ENCODE measurements at places on chromosomes 5 and 9.

- DNase-seq = no peak
Observed at GRCh38 chr9:694403-695154, 146.9 kb upstream of the DMRT1 start.

GRCh38 chr9:114525513-114525912, 20.2 kb upstream of the WHRN start:
- DNase-seq = no peak

GRCh38 chr5:147485046-147485445, 24.8 kb downstream of the DPYSL3 start:
- no peak for DNase-seq

DNA sequence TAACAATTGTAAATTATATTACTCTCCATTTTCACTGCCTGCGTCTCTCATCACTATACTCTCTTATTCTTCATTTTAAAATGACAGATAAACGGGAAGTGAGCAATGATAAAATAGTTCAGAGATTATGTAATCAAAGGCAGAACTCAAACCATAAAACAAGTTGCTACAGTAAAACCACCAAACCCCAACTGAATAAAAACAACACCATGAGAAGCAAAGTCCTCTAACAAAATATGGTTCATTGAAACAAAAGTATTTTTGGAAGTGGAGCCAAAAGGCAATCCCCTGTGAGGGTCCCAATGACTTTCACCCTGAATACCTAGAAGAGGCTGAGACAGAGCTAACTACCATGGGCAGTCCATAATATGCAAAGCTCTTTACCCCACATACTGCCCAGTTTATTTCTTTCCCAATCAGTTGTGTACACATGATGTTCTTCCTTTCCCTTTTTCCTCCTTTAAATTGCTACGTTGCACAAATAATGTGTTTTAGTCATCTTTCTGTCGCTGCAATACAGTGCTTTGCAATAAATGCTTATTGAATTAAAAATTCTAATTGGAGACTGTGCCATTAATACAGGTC, 64.0 kb upstream of the PTGER4 start:
- DNase-seq = peak; percentile 91

- no peak for DNase-seq
Observed at GRCh38 chr5:109694451-109694891, 4.7 kb downstream of the MAN2A1 start.

DNA sequence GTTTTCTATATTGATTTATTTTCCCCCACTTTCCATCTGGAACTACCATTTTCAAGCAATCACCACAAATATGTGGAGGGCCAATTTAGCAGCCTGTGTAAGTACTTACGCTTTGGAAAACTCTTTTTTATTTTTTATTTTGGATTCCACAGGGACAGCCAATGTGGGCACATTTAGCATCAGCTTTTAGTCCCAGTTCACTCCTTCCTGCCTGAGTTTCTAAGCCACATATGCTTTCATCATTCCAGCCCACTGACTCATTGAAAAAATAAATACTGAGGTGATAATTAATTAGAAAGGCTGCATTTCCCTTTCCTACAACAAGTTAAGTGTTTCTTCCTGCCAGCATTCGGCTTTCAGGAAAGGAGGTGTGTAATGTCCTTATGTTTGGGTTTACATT, 76.8 kb downstream of the TMEM167A start:
- DNase-seq = no peak

DNA sequence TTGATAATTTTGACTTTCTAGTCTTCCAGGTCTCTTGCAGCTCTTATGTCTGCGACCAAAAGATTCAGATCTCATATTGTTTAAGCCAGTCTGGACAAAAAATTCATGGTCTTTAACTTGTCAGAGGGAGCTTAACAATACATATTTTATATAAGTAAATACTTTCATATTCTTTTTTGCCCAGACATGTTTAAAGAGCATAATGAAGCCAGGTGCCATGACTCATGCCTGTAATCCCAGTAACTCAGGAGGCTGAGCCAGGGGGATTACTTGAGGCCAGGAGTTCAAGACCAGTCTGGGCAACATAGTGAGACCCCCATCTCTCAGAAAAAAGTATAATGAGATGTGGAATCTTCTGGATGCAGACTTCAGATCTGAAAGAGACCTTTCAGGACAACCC, 69.8 kb downstream of the JMY start:
- DNase-seq = no peak

DNA sequence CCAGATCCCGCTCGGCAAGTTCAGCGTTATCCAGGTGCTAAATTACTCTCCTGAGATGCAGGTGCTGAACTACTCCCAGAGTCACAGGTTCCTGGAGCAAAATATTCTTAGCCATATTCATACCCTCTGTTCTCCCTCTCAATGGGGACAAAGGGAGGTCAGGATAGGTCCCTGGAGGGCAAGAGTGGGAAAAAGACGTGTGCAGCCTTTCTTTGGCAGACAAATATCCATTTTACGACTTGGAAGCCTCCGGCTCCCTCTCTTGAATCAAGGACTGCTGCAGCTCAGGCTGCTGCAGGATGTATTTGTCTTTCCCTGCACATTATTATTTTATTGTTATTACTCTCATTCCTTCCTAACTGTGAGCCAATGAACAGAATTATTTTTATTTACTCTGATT, 590.2 kb downstream of the NR2F1-AS1 start:
- no peak for DNase-seq

DNA sequence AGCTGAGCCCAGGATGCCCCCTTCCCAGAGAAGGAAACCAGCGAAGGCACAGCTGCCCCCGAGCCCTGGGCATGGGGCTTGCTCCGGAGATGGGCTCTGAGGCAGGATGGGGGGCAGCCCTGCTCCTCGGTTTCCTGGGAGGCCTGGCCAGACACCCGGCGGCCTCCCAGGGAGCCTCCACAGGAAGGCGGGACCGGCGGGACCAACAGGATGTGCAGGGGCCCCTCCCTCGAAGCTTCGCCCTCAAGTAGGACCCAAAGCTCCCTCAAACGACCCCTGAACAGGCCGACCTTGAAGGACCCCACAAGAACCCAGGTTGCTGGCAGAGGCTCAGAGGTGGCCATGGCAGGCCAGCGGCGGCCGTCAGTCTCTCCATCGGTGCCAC, 11.7 kb downstream of the EXD3 start:
- DNase-seq = no peak

- no peak for DNase-seq
Observed at GRCh38 chr9:89410641-89411350, 87.1 kb downstream of the SEMA4D start.

DNA sequence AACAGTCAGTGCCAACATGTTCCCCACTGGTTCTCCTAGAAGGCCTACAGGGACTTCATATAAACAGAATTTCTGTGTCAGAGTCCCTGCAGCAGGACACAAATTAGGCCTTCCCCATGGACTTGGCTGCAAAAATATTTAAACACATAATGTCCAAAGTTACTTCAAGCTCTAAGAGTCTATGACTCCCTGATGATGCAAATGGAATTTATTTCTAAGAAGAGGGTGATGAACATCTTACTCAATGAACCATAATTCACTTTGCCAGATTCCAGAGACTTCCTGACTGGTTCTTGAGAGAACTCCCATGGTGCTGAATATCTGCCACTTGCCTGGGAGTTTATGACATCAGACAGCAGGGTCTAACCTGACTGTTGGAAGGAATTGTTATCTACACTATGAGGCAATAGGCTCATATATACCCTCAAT, 32.7 kb upstream of the ADRA1B start:
- no peak for DNase-seq

- DNase-seq = no peak
Observed at GRCh38 chr9:101510459-101510858, 23.2 kb upstream of the RNF20 start.

DNA sequence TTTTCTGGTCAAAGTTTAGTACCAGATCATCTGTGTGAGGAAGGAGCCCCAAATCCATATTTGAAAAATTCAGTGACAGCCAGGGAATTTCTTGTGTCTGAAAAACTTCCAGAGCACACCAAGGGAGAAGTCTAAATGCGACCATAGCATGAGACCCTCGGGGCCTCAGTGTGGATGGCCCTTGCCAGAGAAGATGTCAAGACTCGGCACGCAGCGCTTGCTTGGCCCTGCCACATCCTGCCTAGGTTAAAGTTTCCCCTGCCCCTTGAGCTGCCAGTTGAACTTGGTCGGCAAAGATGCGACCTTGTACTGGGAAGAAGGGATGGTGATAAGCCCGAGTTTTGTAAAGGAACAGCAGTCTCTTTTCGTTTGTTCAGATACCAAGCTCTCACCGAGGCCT, 65.8 kb downstream of the IL31RA start:
- no peak for DNase-seq

GRCh38 chr5:36200513-36200912, 41.2 kb downstream of the NADK2 start:
- no peak for DNase-seq

- no peak for DNase-seq
Observed at GRCh38 chr9:116142706-116143492, 10.7 kb upstream of the PAPPA start.

- no peak for DNase-seq
Observed at GRCh38 chr9:98214811-98215210, 22.4 kb upstream of the CORO2A start.

GRCh38 chr5:167814040-167814439, 477.4 kb upstream of the WWC1 start:
- no peak for DNase-seq

DNA sequence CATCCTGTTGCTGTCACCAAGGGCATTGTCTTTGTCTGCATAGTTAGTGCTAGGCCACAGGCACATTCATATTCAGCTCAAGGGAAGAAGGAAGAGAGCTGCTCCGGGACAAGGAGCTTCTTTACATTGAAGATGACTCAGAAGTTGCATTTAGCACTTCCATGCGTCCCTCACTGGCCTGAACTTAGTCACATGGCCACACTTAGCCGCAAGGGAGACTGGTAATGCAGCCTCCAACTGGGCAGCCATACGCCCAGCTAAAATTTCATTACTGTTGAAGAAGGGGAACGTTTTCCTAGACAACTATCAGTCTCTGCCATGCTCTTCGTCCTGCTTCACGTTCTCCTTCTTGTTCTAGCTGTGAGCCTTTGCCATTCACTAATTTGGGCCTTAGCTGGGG, 20.0 kb downstream of the ACTL7B start:
- no peak for DNase-seq

- DNase-seq = no peak
Observed at GRCh38 chr5:77635917-77636640, 2.4 kb downstream of the OTP start.

GRCh38 chr9:9631284-9631683, 981.5 kb downstream of the PTPRD start:
- no peak for DNase-seq

DNA sequence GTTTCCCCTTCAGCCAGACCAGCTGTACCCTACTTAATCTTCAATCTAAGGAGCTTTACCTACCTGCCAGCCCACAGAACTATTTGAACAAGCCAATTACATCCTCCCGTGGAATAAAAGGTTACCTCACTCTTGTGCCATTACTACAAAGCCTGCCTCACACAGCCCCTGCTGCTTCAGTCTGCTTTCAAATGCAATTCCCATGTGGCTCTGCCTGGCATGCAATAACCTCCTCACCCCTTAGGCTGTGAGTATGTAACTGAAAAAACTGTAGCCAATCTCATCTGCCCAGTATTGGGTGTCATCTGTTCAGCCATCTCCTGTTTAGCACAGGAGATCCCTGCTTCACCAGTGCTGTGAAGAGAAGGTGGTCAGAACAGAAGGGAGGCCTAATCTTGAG, 6.1 kb upstream of the GCNT1 start:
- no peak for DNase-seq

GRCh38 chr9:130835441-130836298, 616 bp downstream of the ABL1 start:
- no peak for DNase-seq

DNA sequence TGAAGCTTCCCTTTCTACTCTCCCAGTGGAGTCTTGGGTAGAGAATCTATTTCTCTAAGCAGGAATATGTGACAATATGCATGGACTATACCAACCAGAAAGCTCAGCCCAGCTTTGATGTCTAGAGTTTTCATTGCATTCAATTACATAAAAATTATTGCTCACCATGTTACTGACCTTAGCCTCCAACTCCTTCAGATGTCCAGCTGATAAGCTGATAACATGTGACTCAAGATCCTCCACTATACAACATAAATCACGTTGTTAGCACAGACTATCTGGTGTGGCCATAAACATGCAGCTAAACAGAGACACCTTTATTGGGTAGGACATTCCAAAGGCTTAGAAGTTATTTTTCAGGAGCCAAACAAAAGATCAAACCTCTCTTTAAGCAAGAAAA, 1168.2 kb downstream of the CDH12 start:
- DNase-seq = no peak

DNA sequence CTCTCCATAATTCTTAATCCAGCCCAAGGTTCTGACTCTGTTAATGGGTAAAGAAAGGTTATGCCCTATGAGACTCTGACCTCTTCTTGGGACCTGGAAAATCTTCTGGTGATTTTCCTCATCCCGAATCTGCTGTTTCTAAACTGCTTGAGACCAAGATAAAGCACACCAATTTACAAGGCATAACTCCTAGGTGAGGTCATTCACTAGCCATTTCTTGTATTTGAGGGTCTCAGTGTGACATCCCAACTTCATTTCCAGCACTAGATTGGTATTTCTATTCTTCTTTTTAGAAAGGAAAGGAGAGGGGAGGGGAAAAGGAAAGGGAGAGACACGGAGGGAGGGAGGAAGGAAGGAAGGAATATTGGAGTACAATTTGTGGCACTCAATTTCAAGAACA, 51.6 kb downstream of the SLC1A1 start:
- no peak for DNase-seq

DNA sequence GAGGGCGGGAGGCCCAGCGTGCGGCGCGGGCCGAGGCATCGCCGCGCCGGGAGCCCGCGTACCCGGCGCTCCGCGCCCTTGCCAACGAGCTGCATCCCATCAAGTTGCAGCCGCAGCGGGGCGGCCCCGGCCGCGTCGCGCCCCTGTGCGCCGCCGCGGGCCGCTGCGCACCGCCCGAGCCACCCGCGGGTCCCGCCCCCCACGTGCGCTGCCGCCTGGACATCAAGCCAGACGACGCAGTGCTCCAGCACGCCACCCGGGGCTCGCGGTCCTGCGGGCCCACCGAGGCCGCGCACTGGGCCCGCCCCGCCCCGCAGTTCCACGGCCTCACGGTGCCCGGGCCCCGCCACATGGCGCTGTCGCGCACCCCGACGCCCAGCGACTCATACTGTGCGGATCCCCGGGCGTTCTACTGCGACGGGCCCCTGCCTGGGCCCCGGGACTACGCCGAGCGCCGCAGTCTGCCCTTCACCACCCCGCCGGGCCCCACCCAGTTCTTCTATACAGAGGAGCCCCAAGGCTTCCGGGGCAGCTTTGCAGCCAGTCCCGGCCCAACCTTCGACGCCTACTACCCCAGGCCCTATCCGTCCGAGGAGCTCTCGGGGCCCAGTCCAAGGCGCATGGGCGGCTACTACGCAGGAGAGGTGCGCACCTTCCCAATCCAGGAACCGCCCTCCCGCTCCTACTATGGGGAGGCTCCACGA, 2.6 kb downstream of the AJM1 start:
- no peak for DNase-seq

- DNase-seq = no peak
Observed at GRCh38 chr9:81841333-81841732, 86.9 kb upstream of the SPATA31D4 start.
